ENCODE measurements at places on chromosomes 3 and 15.
A peak's percentile ranks its signal among the peaks of the same experiment; 100 is the strongest.

- DNase-seq: no peak
Observed at GRCh38 chr3:129028866-129029265, 27.8 kb downstream of the EFCC1 start.

GRCh38 chr3:181790561-181790960, 78.8 kb downstream of the SOX2 start:
- DNase-seq: no peak

DNA sequence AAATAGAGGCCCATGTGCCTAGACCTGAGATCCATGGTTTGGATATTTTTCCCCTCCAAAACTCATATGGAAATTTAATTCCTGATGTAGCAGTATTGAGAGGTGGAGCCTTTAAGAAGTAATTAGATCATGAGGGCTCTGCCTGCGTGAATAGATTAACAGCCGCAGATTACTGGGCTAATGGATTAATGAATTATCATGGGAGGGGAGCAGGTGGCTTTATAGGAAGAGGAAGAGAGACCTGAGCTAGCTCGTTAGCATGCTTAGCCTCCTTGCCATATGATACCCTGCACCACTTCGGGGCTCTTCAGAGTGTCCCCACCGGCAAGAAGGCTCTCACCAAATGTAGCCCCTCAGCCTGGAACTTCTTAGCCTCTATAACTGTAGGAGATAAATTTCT, 15.8 kb downstream of the ARHGEF26 start:
- DNase-seq: no peak

- no peak for DNase-seq
Observed at GRCh38 chr15:43408789-43409188, 37.9 kb downstream of the TUBGCP4 start.

GRCh38 chr3:194205675-194206133, 69.8 kb downstream of the HES1 start:
- DNase-seq: no peak

GRCh38 chr15:96270581-96271172, 59.8 kb upstream of the NR2F2 start:
- DNase-seq: no peak

GRCh38 chr3:189664311-189664710, 33.1 kb downstream of the TP63 start:
- DNase-seq: peak; percentile 67

GRCh38 chr15:101361418-101361817, 66.4 kb upstream of the SNRPA1 start:
- no peak for DNase-seq

- DNase-seq: no peak
Observed at GRCh38 chr15:41006479-41006878, 53.2 kb downstream of the CHAC1 start.

- DNase-seq: no peak
Observed at GRCh38 chr3:3629911-3630310, 169.3 kb upstream of the LRRN1 start.

DNA sequence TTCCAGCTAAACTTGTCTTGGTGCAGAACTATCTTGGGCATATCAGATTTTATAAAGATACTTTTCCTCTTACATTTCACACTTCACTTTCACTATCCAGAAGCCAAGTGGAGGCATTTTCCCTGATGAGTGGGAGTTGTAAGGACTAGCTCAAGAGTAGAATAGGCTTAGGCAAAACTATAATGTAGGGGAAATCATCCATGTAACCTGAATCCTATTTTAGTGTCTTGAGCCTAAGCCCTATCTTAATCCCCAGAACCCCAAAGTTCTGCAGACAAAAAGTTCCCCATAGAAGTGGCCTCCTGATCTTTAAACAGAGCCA, 42.2 kb upstream of the CD47 start:
- no peak for DNase-seq

- DNase-seq: no peak
Observed at GRCh38 chr3:103218793-103219192, 784.0 kb downstream of the ZPLD1 start.

DNA sequence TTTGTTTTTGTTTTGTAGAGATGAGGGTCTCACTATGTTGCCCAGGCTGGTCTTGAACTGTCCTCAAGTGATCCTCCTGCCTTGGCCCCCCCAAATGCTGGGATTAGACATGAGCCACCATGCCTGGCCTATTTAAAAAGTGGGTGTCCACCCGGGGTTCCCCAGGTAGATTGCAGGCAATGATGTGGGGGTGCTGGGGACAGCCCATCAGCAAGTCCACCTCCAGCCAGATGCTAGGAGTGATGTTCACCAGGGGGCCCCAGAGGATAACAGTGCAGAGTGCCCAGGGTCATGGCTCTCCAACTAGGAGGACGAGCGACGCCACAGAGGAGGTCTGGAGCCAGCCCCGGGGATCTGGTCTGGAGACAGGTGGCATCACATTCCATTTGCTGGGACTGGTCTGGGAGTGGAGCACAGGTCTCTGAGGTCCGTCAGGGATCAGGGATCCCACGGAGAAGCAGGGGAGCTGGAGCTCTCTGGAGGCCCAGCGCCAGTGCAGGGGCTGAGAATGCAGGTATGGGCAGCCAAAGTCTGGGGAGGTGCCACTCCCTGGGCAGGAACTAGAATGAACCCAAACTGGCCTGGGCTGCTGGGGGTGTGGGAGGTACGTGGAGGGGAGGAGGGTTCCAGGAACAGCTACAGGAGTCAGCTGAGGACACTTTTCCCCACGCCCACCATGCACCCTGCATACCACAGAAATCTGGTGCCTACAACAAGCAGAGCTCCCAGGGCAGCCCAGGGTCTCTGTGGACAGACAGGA, 51.2 kb upstream of the PCSK6 start:
- DNase-seq: no peak

DNA sequence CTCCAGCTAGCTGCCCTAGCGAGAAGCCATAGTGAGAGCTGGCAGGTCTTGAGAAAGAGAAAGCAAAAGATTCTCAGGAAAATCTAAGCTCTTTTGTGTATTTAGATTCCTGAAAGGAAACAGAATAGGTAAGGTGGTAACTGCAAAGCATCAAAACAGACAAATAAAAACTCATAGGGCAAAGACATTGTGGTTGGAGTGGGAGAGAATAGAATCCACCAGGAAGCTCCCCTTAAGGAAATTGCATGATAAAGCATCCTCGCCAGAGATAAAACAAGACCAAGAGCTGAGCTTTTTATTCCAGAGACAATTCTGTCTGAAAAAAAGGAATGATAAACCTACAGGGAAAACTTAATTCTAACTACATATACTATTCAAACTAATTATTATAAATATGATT, 232.6 kb downstream of the SI start:
- DNase-seq: no peak

DNA sequence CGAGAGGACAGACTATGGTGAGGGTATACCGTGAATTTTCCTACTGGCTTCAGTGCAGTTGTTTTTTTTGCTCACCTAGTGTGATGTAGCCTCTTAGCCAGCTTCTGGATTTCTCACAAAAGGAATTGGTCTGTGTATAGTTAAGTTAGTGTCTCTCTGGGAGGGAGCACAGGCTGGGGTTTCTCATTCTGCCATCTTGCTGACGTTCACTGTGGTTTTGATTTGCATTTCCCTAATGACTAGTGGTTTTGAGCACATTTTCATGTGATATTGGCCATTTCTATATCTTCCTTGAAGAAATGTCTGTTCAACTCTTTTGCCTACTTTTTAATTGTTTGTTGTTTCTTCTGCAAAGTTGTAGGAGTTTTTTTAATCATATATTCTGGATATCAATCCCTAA, 2.2 kb upstream of the CD86 start:
- no peak for DNase-seq

DNA sequence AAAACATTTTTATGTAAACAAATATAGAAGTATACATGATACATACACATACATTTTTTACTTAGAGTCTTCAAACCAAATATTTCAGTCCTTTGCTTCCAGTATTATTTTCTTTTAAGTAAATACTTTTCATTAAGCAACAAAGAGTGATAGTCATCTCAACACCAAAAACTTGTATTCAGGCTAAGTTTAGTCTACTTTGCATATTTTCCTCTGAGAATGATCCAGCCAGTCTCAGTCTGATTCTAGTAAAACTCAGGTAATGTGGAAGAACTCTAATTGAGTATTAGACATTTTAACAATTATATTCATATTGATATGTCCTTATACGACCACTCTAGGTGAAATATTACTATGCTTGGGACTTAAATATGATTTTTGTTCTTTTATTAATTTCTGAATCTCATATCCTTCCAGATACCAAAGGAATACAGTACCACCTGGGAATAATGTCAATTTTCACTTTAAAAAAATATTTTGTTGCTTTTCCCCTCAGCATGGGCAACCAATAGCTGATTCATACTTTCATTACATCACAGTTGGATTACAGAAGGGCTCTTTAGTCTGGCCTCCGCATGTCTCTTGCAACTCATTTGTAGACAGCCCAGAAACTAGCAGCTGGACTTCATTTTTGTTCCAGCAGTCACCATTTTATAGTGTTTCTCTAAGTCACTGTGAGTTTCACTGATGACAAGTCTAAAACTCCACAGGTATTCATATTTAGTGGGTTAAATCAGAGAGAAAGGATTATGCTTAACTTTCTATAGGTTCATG, 390.4 kb downstream of the ZBTB20 start:
- no peak for DNase-seq

DNA sequence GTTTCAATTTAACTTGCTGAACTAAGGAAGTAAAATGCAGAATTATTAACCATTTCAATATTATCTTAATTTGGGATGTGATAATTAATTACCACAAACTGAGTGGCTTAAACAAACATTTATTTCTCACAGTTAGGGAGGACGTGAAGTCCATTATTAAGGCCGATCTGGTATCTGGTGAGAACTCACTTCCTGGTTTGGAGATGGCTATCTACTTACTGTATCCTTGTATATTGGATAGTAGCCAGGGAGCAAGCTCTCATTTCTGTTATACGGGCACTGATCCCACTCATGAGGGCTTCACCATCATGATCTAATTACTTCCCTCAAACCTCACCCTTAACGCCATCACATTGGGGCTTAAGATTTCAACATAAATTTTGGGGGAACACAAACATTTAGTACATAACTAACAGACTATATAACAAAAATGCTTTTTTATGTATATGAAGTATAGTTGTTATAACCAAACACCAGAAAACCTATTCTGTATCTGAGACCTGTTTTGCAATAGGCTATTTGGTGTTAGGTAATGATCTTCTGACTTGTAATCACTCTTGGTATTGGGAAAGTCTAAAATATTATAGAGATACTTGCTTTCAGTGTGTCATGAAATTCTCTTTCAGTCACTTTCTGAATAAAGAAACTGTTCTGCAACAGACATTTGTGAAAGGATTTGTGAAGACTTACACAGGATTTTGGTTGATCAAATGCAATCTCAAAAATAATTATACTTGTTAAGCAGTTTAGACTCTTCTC, 4.7 kb upstream of the KPNA4 start:
- DNase-seq: peak; percentile 13

DNA sequence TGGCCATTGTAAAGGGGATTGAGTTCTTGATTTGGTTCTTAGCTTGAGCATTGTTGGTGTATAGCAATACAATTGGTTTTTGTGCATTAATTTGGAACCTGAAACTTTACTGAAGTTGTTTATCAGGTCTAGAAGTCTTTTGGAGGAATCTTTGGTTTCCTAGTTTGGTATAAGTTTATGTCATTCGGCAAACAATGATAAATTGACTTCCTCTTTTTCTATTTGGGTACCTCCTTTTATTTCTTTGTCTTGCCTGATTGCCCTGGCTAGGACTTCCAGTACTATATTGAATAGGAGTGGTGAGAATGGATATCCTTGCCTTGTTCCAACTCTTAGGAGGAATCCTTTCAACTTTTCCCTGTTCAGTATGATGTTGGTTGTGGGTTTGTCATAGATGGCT, 32.1 kb downstream of the SPESP1 start:
- DNase-seq: no peak

GRCh38 chr3:64612082-64612860, 75.5 kb downstream of the ADAMTS9 start:
- no peak for DNase-seq

DNA sequence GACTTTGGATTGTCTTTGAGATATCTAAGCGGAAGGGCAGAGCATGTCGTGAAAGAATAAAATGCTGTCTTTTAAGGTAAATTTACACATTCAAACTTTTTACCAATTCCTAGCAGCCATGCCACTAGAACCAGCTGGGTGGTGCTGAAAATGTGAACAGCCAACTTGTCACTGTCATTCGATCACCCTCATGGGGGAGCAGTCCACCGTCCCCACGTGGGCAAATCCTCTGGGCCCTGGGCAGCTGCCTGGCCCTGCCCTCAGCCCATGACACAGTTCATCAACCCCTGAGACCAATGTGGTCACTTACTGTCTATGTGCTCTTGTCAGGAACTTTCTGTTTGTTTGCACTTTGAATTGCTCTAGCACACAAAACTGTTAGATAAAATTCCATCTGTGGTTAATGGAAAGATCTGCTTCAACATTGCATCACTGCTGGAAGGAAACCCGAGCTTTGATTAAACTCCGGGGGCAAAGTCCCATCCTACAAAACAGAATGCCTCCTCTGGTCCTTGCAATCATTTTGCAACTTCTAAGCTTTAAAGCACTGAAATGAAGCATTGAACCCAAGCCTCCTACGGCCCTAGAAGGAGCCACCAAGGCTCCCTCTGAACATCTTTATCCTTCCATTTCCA, 50.1 kb downstream of the PCSK6 start:
- no peak for DNase-seq
